ENCODE measurements at places on chromosomes 6 and 20. TPM values are rescaled to one million over a fixed set of nuclear protein-coding genes. Genes with fewer than 3 reads are reported as not detected.

RHAG gene
- not detected for total RNA-seq

MRPS10 gene
- 75.7 TPM for total RNA-seq

RFX6 gene
- total RNA-seq, result not detected

FNDC1 gene
- under 0.01 TPM for total RNA-seq

TPD52L2 gene
- 171 TPM for total RNA-seq

CBLN4 gene
- total RNA-seq, result not detected

PERP gene
- 22.5 TPM for total RNA-seq

HEBP2 gene
- 65.4 TPM for total RNA-seq

OLIG3 gene
- not detected for total RNA-seq

NKX2-2 gene
- not detected for total RNA-seq

SYCP2 gene
- total RNA-seq, result 0.89 TPM

MDC1 gene
- 4.6 TPM for total RNA-seq

SUMO4 gene
- 1.00 TPM for total RNA-seq

JAG1 gene
- 12.9 TPM for total RNA-seq
